ENCODE measurements at places on chromosomes 16 and 17.

DNA sequence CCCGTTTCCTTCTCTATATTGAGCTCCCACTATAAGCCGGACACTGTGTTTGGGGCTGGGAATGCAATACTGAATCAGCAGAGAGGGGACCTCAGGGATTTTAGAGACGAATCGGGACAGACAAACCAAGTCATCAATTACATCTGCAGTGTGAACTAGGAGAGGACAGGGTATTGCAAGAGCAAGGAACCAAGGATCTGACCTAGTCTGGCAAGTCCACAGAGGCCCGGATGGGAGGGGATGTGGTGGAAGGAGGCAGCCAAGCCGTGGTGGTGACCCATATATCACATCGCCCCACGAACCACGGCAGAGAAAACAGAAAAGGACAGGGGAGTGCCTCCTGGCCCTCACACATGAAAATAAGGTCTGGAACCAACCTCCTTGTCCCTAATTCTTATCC is 28.1 kb upstream of the NXPH3 start:
- DNase-seq, result no peak

GRCh38 chr17:40511136-40511535 is 9.7 kb upstream of the TNS4 start:
- no peak for DNase-seq

- DNase-seq, result no peak
These were observed 147.8 kb downstream of the MSI2 start for GRCh38 chr17:57404073-57404472.

- DNase-seq, result no peak
These were observed 50.3 kb downstream of the METRNL start for GRCh38 chr17:83129676-83130075.

DNA sequence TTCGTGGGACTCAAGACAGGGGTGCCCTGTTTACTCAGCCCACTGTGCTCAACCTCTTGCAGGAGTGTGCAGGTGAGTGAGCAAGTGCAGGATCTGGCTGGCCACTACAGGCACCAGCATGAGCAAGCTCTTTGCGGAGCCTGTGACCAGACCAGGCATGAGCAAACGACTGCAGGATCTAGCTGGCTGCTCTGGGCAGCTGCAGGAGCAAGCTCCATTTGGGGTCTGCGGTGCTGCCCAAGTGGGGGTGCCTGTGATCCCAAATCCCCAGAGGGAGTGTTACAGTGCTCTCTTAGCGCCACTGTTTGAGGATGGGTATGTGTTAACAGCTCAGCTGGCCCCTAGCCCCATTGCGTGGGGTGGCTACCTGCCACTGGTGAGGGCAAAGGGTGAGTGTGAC is 2.4 kb downstream of the USP6 start:
- no peak for DNase-seq

GRCh38 chr17:68812876-68813584 is 142.2 kb downstream of the ABCA8 start:
- no peak for DNase-seq

- peak; percentile 35 for DNase-seq
These were observed 31.7 kb downstream of the CLTC start for GRCh38 chr17:59651346-59651745.

DNA sequence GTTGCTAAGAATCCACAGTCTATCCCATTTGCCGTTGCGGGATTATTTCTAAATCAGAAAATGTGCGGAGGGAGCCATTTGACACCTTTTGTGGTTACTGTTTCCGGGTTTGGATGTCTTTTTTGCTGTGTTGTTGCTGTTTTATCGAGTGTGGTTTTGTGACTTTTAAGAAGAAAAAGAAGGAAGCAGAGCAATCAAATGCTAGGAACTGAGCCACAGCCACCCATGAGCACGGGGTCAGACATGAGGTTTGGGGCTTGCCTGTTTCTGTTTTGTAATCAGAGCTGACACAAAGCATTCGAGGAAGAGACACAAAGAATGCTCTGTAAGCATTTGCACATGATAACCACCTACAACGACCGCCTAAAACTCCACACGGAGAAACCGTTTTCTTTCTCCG is 53.1 kb upstream of the CHMP6 start:
- peak; percentile 74 for DNase-seq

DNA sequence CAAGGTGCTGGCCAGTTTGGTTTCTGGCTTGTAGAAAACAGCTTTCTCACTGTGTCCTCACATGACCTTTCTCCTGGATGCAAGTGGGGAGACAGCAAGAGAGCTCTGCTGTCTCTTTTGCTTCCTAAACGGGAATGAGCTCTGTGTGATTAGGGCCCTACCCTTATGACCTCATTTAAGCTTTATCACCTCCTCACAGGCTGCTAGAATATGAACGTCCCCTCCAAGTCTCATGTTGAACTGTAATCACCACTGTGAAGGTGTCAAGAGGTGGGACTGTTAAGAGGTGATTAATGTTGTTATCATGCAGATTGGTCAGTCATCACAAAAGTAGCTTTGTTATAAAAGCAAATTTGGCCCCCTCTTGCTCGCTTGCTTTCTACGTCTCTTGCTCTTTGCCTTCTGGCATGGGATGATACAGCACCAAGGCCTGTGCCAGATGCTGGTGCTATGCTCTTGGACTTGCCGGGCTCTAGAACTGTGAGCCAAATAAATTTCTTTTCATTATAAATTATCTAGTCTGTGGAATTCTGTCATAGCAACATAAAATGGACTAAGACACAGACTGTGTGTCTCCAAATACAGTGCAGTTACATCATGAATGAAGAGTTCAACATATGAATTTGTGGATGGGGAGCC is 14.8 kb upstream of the POLR3E start:
- no peak for DNase-seq

- no peak for DNase-seq
These were observed 1.6 kb upstream of the EFTUD2 start for GRCh38 chr17:44900894-44901293.

- no peak for DNase-seq
These were observed 11.9 kb downstream of the TMEM204 start for GRCh38 chr16:1545044-1546040.

DNA sequence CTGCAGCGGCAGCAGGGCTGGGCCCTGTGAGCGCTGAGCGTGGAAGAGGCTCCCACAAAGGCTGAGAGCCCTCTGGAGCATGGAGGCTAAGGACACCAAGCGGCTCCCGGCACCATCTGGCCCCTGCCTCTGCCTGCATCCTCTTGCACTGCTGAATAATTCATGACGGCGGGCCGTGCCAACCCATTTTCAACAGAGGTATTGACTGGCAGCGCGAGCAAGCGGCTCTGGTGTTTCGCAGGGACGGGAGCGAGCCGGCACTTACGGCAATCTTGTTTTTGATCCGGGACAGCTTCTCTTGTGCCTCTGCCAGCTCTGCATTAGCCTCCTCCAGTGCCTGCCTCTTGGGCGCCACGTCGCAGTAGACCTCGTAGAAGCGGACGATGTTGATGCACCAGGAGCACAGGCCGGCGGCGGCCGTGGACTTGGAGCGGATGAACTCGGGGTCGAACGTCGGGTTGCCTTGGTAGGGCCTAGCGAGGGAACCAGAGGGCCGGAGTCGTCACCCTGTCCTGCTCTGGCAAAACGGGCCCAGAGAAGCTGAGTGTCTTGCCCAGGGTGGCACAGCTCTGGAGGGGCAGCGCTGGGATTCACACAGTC is 80.4 kb downstream of the PGS1 start:
- no peak for DNase-seq

Data from activated CD4-positive, alpha-beta T cell treated with anti-CD3 and anti-CD28 coated beads, Interleukin-2, Interleukin-6, amounts not matched to agents 100 ng/mL and 50 ng/mL, durations not matched to agents 16 hours and 8 hours (primary cell).